SJSA1 (cell line): ENCODE measurements at places on chromosomes 13 and 19. TPM values are rescaled to one million over a fixed set of nuclear protein-coding genes. Genes with fewer than 3 reads are reported as not detected.

DNA sequence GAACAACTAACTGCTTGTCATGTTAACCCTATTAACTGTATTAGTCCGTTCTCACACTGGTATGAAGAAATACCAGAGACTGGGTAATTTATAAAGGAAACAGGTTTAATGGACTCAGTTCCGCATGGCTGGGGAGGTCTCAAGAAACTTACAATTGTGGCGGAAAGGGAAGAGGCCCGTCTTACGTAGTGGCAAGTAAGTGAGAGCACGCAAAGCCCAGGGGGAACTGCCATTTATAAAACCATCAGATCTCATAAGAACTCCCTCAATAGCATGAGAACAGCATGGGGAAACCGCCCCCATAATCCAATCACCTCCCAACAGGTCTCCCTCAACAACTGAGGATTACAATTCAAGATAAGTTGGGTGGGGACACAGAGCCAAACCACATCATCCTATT lies 34.7 kb downstream of the PHF11 start:
- no peak overlapping the region for H3K4me3 ChIP-seq
- H3K27me3 ChIP-seq = no peaks in the 10 kb centered on the region
- no peak overlapping the region for H3K27ac ChIP-seq
- DNase-seq = no peak
- H3K4me1 ChIP-seq = peaks cover 7% of the 10 kb centered on the region; the same call in 1 of the 2 replicates
- peaks cover 35% of the 10 kb centered on the region for H3K36me3 ChIP-seq

The RAVER1 gene
- 27.3 and 36.4 TPM in 2 replicates for total RNA-seq

DNA sequence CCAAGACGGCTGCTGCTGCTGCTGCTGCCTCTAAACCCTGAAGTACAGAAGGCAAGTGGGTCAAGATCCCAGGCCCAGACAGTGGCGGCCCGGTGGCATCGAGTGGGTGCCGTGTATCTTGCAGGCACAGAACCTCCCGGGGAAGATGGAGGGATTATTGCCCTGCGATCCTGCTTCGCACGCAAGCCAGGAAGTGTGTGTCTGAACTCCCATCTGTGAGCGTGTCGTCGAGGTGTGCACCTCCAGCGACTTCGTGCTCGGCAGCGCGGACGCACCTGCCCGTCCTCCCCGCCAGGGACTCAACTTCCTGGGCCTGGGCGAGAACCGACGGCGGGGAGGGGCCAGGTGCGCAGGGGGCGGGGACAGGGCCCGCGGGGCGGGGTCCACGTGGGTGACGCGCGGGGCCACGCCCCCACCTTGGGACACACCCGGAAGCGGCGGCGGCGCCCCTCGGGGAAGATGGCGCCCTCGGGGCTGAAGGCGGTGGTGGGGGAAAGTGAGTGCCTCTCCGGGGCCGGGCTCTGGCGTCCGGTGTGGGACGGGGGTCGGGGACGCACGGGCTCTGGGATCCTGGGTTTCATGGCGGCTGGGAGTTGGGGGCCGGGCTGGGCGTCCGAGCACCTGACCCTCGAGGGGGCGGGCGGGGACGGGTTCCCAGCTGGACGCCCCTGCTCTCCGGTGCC lies at the start of gene STXBP2:
Gene STXBP2, plus strand, starts transcription at position 420 of the 683 bp plus-strand sequence. Its CDS starts 40 bp downstream, at position 460.
- DNase-seq = no peak
- no peak within 1 kb of the TSS for H3K4me3 ChIP-seq
- H3K36me3 ChIP-seq = 0 out of 2 replicates have a peak, but pooled peaks cover 3% of the 10 kb centered on the region
- peaks cover 31% of the 10 kb centered on the region for H3K27me3 ChIP-seq

The ANKLE1 gene
- 0.16 TPM in 1 of 2 replicates, not detected in the other for total RNA-seq

The PTH2 gene
- not detected in 2 replicates for total RNA-seq

- H3K36me3 ChIP-seq = no peaks in the 10 kb centered on the region
- peaks cover 36% of the 10 kb centered on the region for H3K4me1 ChIP-seq
- H3K4me3 ChIP-seq = no peak overlapping the region
- H3K27ac ChIP-seq = no peak overlapping the region
- DNase-seq = no peak
- no peaks in the 10 kb centered on the region for H3K27me3 ChIP-seq
These were observed 198.0 kb downstream of the ZNF536 start for GRCh38 chr19:30570194-30570593.

GRCh38 chr13:71587193-71587592 lies 279.8 kb downstream of the DACH1 start:
- no peaks in the 10 kb centered on the region for H3K4me1 ChIP-seq
- no peak overlapping the region for H3K4me3 ChIP-seq
- DNase-seq = no peak

The ZNF208 gene
- not detected in 2 replicates for total RNA-seq

The TMPRSS9 gene
- total RNA-seq = not detected in 2 replicates

DNA sequence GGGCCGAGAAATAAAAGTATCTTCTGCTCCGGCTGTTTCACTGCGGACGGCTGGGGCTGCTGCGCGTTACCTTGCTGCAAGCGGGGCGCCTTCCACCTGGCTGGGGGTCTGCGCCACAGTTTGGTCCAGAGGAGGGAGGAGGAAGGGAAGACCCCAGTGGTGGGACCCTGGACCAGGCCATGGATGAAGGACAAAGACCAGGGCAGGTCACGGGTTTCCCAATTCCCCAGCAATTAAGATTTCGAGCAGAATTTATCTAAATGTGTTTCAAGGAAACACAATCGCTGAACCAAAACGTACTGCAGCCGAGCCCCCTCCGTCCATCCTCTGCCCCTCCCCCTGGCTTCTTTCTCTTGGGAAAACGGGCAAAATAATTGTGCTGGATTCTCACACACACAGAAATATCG lies 2.9 kb downstream of the SOX1 start:
- no peaks in the 10 kb centered on the region for H3K4me1 ChIP-seq
- H3K4me3 ChIP-seq = no peak overlapping the region
- H3K27ac ChIP-seq = no peak overlapping the region

- H3K4me3 ChIP-seq = no peak overlapping the region
- no peaks in the 10 kb centered on the region for H3K27me3 ChIP-seq
- no peaks in the 10 kb centered on the region for H3K36me3 ChIP-seq
These were observed 19.5 kb upstream of the TRPC4 start for GRCh38 chr13:37889102-37889501.

DNA sequence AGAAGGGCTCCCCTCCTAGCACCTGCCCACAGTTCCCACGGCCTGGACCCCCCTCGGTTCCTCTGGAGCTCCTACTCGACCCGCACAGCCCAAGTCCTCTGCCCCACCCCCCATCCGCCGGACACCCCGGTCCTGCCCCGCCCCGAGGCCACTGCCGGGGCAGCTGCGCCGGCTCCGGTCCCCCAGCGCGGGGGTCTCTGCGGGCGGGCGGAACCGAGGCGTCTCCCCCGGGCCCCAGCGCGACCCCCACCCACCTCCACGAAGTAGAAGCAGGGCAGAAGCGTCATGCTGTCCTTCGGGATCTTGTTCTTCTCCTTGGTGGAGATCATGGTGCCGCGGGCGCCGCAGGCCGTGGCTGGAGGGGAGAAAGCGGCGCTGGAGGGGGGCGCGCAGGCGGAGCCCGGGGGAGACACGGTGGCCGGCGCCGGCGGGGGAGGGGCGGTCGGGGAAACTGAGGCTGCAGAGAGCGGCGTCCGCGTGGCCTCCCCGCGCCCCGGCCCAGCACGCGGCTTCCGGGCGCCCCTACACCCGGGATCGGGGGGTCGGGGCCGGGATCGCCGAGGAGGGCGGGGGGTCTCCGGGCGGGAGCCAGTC lies 427 bp downstream of the PLPPR3 start:
- H3K36me3 ChIP-seq = no peaks in the 10 kb centered on the region
- no peak overlapping the region for H3K27ac ChIP-seq
- no peak for DNase-seq
- 0 out of 2 replicates have a peak, but pooled peaks cover 2% of the 10 kb centered on the region for H3K27me3 ChIP-seq

The KIR2DL3 gene
- not detected in 2 replicates for total RNA-seq
